ENCODE measurements at places on chromosomes 11 and 22.

DNA sequence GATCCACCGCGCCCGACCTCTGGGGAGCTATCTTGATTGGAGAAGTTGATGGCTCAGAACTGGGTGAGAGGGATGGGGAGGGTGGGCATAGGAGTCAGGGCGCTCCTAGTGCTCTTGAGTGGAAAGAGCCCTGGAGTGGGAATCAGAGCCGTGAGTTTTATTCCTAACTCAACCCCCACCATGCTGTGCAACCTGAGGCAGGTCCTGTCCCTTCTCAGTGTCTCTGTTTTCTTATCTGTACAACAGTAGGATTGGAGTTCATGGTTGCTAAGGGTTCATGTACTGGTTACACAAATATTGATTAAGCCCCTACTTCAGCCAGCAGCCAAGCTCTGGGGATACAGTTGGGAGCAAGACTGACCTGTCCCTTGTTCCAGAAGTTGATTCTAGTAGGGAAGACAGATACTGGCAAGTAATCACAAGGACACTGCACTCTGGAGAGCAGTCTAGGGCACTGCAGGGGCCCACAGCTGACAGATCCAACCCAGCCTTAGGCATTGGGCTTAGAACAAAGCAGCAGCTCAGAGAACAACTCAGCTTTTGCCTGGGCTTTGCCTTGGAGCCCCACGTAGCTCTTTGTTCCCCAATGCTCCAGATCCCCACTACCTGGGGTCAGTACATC is 12.4 kb upstream of the DAGLA start:
- no peak for DNase-seq

GRCh38 chr11:117837070-117837776 is 12.7 kb upstream of the FXYD2 start:
- no peak for DNase-seq

DNA sequence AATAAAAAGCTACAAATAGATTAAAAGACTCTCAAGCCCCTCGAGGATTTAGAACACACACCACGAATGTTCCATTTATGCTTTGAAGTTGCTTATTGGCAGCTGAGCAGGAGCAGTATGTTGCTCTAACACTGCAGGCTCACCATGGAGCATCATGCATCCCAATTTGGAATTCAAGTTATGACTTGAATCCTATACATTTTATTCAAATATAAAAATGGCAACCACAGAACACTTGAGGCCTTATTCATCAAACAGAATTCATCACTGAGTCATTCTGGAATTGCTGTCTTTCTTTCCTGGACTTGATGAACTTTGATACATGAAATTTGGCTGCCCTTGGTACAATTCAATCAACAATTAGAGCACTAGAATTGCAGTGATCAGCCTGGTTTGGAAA is 24.5 kb upstream of the BLID start:
- peak; percentile 93 for DNase-seq

DNA sequence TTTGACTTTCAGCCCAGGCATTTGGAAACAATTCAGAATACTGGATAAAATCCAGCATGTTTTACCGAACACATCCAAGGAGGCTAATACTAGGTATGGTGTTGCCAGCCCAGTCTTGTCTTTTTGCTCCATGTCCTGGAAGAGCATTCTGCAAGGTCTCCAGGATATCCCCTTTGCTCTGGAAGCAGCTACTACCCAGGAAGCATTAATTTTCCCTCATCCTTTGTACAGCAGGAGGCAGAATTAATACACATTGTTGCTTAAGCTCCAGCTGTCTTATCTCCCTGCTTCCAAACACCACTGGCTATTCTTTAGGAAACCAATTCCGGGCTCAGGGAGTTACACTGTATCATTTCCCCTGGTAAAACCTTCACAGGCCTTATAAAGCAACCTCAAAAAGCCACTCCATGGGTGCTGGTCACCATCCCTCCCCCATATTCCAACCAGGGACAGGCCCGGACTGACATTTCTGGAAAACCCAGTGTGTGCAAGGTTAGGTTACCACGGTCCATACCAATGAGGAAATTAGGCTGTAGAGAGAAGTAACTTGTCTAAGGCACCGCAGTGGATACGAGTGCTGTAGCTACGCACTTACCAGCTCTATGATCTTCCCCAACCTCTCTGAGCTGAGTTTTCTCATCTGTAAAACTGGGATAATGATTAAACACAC is 1.5 kb upstream of the UBASH3B start:
- no peak for DNase-seq

GRCh38 chr11:38598418-38598817 is 2000.4 kb upstream of the RAG2 start:
- DNase-seq = no peak

- no peak for DNase-seq
These were observed 105.1 kb downstream of the FBXO7 start for GRCh38 chr22:32579529-32580220.

All from fibroblast of skin of left quadriceps (primary cell).